ENCODE measurements at places on chromosomes 4 and X.
A peak's percentile ranks its signal among the peaks of the same experiment; 100 is the strongest.

- no peak for DNase-seq
Measured at GRCh38 chr4:2482192-2482591, 13.3 kb downstream of the RNF4 start.

GRCh38 chr4:622071-622995 is 3.0 kb upstream of the PDE6B start:
- DNase-seq, result no peak

DNA sequence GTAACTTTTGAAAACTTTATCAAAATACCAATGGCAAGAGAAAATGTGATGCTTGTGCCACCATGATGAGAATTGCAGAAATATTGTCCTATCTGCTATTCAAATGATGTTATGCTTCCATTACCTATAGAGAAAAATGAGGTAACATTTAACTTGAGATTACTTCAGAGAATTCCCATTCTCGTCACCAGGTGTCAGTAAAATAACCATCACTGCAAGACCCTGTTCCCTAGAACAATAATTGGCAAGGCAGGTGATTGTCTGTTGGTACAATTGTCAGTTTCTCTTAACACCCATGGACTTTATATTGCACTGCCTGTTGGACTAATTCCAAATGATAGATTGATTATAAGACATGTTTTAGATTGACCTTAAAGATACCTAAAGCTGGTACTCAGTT is 179.9 kb downstream of the GABRG1 start:
- peak; percentile 1 for DNase-seq

- peak; percentile 60 for DNase-seq
Measured at GRCh38 chr4:185597532-185598188, 62.4 kb upstream of the PDLIM3 start.

DNA sequence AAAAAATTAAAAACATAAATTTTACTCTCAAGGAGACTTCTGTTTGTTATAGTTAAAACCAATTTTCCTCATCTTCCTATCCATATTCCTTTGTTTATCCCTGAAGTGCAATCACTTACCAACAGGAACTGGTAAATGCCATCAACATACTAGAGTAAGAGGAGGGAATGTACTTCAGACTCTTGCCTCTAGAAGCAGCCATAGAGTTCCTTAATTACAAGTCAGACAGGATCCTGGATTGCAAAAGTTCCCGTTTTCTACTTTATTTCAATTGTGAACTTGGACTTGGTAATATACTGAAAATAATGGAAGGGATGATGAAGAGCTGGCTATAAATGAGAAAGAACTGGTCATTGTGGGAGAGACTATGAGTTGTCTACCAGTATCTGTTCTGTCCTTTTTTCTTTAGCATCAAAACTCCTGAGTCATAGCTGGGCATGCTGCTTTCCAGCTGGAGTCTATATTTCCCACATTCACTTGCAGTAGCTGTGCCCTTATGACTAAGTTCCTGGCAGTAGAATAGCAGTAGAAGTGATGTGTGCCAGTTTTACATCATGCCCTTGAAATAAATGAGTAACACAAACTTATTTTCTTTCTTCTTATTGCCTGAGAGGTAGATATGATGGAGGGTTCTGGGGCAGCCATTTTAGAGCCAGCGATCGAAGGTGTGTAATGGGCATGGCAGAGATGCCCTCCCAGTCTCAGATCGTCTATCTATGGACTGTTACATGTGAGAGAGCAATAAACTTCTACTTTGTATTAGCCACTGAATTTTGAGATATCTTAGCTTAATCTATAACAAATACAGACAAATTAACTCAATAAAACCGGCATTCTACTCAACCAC is 26.8 kb upstream of the SPARCL1 start:
- no peak for DNase-seq

GRCh38 chr4:183347146-183347545 is 24.9 kb upstream of the CLDN24 start:
- DNase-seq, result no peak

DNA sequence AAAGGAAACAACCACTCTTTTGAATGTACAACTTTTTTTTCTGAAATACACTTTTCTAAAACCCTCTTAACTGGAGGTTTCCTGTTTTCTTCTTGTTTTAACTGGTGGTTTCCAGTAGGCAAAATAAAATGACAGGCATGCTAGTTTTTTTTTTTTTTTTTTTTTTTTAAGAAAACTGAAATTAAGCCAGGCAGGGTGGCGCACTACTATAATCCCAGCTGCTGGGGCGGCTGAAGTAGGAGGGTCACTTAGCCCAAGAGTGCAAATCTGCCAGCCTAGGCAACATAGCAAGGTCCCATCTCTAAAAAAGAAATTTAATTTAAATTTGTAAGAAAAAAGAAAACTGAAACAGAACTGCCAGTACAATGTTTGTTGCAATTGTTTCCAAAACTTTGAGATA is 44.0 kb downstream of the TMEM144 start:
- no peak for DNase-seq

DNA sequence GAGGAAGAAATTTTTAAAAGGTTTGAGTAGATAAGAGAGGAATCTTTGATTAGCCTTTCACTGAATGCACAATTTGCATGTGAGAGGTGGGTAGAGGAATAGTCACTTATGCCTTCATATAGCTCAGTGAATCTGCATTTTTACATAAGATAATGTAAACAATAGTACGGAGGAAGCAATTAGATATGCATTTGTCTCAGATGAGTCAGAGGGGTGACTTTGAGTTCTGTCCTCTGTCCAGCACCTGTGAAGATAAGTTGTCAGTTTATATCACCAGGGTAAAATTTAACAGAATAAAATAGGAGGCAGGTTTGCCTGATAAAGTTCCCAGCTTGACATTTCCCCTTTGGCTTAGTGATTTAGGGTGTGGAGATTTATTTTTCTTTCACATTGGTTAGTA is 841.9 kb downstream of the PCDH18 start:
- no peak for DNase-seq

- no peak for DNase-seq
Measured at GRCh38 chrX:151505796-151506195, 57.7 kb upstream of the PASD1 start.

DNA sequence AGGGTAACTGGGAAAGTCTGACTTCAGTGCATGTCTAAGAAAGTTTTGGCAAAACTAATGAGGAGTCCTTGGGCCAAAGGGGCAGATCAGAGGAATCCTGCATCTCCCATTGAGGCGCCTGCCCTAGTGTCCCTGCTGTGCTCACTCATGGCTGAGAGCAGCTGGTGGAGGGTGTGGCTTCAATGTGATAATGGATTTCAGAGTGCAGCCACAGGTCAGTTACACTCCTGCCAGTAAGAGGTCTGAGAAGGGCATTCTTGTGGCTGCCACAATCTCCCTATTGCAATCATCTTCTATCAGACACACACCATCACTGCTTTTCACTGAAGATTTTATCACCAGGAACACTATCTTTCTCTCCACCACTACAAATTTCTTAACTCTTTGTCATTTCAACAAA is 457.1 kb downstream of the MID1IP1 start:
- DNase-seq, result no peak

DNA sequence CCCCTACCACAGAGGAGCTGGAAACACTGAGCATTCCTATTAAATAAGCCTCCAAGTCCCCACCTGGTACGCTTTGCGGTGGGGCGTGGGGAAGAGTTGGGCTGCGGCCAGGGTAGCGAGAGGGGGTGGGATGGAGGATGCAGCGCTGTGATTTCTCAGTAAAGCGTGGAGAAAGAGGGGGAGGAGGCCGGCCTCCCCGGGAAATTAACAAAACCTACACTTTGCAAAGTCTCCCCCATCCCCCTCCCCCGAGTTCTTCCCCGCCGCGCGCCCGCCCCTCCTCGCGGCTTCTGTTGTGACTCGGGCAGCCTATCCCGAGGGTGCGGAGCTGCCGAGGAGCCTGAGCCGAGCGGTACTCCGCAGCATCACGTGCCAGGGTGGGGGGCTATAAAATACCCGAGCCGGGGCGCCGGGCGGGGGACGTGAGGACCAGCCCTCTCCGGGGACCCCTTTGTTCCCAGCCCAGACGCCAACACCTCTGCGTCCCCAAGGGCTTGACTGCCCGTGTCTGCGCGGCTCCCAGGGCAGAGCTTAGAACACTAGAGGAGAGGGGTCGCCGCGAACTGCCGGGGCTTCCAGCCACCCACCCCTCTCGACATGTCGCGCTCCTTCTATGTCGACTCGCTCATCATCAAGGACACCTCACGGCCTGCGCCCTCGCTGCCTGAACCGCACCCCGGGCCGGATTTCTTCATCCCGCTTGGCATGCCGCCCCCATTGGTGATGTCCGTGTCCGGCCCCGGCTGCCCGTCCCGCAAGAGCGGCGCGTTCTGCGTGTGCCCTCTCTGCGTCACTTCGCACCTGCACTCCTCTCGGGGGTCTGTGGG is at the start of gene GSX2:
GSX2 (plus strand) TSS at position 416 of the 827 bp plus-strand sequence; CDS start at position 598, 182 bp downstream.
- no peak for DNase-seq

DNA sequence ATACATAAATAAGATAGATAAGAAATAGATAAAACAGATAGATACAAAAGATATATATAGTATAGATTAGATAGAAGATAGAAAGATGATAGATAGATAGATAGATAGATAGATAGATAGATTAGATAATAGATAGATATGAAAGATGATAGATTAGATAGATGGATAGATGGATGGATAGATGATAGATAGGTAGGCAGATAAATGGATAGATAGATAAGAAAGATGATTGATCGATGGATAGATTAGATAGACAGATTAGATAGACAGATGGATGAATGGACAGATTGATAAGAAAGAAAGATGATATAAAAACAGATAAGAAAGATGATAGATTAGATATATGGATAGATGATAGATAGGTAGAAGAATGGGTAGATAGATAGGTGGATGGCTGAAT is 90.3 kb downstream of the SMIM20 start:
- DNase-seq, result no peak

DNA sequence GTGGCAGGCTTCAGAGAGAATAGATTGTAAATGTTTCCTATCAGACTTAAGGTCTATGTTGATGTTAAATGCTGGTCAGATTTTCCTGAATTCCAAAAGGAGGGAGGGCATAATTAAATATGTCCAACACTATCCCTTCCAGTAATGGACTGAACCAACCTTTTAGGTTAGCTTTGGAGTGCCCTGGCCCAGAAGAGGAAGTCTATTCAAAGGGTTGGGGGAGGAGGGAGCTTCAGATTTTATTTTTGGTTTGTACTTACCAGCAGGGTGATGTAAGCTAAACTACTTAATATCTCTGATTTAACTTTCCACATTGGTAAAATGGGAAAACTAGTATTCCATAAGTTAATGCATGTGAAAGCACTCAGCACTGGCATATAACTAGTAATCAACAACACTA is 91.1 kb downstream of the RBM46 start:
- no peak for DNase-seq

- no peak for DNase-seq
Measured at GRCh38 chr4:128688846-128689437, 120.6 kb upstream of the JADE1 start.

DNA sequence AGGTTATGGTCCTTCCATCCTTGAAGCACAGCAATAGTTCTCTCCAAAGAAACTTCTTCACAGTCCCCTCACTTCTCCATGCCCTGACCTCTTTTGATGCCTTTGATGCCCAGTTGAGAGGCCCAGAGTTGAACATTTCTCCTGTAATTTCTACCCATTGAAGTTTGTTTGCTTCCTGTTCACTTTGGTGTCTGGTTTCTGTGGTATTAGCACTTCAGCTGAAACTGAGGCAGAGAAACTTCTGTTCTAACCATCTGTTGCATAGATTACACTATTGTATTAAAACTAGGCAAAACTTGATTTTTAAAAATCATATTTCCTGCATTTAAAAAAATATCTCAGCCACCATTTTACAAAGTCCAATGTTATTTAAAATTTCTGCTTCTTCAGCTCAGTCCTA is 89.8 kb upstream of the ADGRG2 start:
- DNase-seq, result no peak

GRCh38 chrX:11787564-11787963 is 29.5 kb downstream of the MSL3 start:
- DNase-seq, result peak; percentile 3

DNA sequence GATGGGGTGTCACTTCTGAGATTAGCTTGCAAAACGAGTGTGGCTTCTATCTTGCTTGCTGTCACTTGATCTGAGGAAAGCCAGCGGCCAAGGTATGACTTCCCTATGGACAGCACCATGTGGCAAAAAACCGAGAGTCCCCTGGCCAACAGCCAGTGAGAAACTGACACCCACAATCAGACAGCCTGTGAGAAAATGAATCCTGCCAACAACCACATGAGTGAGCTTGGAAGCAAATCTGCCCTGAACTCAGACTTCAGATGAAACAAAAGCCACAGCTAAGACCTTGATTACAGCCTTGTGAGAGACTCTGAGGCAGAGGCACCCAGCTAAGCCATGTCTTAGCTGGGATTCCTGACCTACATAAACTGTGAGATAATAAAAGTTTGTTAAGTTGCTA is 45.5 kb downstream of the PPP1R2C start:
- peak; percentile 39 for DNase-seq

GRCh38 chr4:48340276-48340964 is 909 bp upstream of the SLAIN2 start:
- DNase-seq, result no peak

GRCh38 chr4:111991797-111992196 is 153.5 kb upstream of the FAM241A start:
- DNase-seq, result no peak

GRCh38 chr4:26464420-26465095 is 25.7 kb downstream of the CCKAR start:
- no peak for DNase-seq

GRCh38 chr4:114997576-114998247 is 115.7 kb downstream of the NDST4 start:
- no peak for DNase-seq
